ENCODE measurements at places on chromosomes 4 and X. TPM values are rescaled to one million over a fixed set of nuclear protein-coding genes. Genes with fewer than 3 reads are reported as not detected.
A peak's percentile ranks its signal among the peaks of the same experiment; 100 is the strongest.

DNA sequence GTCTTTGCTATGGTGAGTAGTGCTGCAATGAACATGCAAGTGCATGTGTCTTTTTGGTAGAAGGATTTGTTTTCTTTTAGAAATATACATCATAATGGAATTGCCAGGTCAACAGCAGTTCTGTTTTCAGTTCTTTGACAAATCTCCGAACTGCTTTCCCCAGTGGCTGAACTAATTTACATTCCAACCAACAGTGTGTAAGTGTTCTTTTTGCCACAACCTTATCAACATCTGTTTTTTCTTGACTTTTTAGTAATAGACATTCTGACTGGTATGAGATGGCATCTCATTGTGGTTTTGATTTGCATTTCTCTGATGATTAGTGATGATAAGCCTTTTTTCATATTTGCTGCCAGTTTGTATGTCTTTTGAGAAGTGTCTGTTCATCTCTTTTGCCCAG, 406.3 kb downstream of the DTHD1 start:
- no peak for DNase-seq

GRCh38 chr4:40187386-40187906, 9.4 kb upstream of the RHOH start:
- DNase-seq: no peak

DNA sequence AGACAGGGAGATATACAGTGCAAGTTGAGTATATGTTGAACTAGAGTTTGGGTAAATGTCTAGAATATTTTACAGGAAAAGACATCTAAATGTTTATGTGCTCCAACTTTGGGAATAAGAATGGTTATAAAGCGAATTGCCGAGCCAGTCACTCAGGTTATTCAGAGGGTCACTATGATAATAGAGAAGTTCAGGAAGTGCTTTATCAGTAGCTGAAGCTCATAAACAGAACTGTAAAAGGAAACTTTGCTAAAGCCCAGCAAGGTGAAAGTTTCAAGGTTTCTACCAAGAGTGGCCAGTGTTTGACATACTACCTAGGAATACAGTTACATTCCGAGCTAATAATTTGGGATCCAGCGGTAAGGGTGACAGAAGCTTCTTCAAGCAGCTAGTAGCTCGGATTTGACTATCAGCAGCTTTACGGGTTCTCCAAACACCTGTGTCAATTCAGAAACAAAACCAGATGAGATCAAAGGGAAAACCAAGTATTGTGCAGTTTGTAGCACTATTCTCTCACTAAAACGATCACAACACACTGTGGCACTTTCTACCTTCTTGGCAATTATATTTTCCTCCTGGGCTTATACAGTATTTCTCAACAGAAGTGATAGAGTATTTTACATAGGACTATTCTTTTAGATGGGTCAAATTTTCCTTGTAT, 17.2 kb upstream of the BCLAF3 start:
- no peak for DNase-seq

DNA sequence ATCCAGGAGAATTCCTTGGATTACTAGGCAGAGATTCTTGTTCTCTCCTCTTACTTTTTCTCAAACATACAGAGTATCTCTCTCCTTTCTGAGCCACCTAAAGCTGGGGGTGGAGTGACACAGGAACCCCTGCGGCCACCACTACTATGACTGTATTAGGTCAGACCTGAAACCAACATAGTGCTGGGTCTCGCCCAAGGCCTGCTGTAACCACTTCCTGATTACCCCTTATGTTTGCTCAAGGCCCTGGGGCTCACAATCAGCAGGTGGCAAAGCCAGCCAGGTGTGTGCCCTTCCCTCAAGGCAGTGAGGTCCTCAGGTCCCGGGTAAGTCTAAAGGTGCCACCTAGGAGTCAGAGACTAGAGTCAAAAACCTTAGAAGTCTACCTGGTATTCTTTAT, 166.4 kb downstream of the PARM1 start:
- peak; percentile 73 for DNase-seq

Gene IL2RG
- 98.7 TPM for total RNA-seq
